ENCODE measurements at places on chromosomes 5 and 9.
A peak's percentile ranks its signal among the peaks of the same experiment; 100 is the strongest.

GRCh38 chr5:132054031-132054696, 6.3 kb upstream of the IL3 start:
- no peak for DNase-seq

GRCh38 chr9:16732546-16732945, 137.9 kb downstream of the BNC2 start:
- DNase-seq = no peak

- DNase-seq = no peak
These were observed 3.1 kb downstream of the BSPRY start for GRCh38 chr9:113352411-113352810.

GRCh38 chr9:133140174-133140505, 19.1 kb upstream of the RALGDS start:
- DNase-seq = no peak

DNA sequence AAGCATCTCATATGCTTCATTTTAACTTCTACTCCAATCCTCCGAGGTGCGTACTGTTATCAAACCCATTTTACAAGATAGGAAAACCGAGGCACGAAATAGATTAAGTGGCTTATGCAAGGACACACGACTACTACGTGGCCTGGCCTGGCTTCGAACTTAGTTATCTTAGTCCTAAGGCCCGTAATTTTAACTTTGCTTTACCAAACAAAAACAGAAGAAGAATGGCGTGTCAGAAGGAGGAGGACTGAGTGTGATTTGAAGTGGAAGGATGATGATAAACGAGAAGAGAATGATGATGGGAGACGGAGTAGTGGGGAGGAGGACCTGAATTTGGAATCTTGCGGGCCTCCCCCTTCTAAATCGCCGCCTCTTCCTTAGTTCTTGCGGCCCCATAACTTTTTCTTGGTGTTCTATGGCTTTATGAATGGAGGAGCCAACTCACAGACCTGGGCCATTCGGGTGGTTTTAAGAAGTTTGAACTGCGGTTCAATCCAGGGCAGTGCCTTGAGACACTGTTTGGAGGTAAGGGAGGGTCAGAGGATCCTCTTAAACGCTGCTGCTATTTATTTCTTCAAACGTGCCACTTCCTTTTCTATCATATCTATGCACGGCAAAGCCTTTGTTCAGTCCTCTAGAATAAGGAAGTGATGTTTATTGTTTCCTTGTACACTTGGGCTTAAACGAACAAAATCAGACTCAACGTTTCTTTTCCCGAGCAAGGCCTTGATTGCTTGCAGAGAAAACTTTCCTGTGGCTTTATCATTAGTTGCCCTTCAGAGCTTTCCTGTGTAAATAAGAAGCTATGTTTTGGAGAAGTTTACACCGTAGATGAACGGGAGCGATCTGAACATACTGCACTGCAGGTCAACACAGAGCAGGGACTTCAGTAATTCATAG, 795 bp downstream of the CNOT8 start:
- no peak for DNase-seq

GRCh38 chr9:90645721-90646120, 3.1 kb upstream of the DIRAS2 start:
- DNase-seq = no peak

- DNase-seq = no peak
These were observed 163.4 kb upstream of the FSTL4 start for GRCh38 chr5:133775584-133776304.

DNA sequence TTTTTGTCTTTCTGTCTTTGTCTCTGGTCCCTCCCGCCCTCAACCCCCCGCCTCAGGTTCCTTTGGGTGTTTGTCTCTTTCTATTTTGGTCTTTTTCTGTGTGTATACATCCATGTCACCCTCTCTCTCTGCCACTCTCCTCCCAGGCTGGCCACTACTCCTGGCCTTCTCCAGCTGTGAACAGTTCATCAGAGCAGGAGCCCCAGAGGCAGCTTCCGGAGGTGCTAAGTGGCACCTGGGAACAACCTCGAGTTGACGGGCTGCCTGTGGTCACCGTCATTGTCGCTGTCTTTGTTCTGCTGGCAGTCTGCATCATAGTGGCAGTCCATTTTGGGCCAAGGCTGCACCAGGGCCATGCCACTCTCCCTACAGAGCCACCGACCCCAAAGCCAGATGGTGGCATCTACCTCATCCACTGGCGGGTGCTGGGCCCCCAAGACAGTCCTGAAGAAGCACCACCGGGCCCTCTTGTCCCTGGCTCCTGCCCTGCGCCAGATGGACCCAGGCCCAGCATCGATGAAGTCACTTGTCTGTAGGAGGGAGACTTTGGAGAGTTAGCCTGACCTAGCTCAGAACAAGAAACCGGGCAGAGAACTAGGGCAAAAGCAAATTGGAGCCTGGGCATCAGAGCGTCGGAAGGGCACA, 1.7 kb downstream of the SMIM33 start:
- DNase-seq = no peak

DNA sequence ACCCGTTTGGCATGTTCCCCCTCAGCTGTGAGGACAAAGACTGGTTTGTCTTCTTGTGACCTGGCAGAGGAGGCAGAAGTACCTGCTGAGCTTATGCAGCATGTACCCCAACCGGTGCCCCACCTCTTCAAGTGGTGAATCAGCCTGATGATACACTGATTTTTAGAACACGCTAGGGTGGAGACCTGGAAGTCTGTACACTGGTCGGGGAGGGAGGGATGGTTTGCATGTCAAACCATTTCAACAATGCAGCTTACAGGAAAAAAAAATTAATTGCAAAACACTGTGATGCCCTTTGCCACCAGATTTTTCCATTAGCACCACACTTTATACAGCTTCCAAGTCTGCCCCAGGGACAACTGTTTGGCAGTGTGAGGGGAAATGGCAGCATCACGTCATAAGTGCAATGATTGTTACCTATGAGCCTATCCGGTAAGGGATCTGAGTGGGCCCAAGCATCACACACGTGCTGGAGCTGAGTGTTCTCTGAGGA, 155.1 kb upstream of the DMRT1 start:
- DNase-seq = no peak

GRCh38 chr9:31253800-31254762, 1130.4 kb upstream of the ACO1 start:
- no peak for DNase-seq

- peak; percentile 44 for DNase-seq
These were observed 246.5 kb downstream of the SYK start for GRCh38 chr9:91047993-91048607.

GRCh38 chr5:94969174-94969573, 315.7 kb downstream of the MCTP1 start:
- DNase-seq = no peak

- DNase-seq = no peak
These were observed 9.0 kb downstream of the GPSM1 start for GRCh38 chr9:136336156-136336870.

DNA sequence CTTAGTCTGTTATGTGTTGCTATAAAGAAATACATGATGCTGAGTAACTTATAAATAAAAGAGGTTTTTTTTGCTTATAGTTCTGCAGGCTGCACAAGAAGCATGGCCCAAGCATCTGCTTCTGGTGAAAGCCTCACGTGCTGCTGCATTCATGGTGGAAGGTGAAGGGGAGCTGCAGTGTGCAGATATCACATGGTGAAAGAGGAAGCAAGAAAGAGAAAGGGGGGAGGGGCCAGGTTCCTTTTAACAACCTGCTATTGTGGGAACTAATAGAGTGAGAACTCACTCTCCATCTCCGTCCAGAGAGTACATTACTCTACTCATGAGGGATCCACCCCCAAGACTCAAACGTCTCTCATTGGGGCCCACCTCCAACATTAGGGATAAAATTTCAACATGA, 12.5 kb upstream of the PARP8 start:
- no peak for DNase-seq

DNA sequence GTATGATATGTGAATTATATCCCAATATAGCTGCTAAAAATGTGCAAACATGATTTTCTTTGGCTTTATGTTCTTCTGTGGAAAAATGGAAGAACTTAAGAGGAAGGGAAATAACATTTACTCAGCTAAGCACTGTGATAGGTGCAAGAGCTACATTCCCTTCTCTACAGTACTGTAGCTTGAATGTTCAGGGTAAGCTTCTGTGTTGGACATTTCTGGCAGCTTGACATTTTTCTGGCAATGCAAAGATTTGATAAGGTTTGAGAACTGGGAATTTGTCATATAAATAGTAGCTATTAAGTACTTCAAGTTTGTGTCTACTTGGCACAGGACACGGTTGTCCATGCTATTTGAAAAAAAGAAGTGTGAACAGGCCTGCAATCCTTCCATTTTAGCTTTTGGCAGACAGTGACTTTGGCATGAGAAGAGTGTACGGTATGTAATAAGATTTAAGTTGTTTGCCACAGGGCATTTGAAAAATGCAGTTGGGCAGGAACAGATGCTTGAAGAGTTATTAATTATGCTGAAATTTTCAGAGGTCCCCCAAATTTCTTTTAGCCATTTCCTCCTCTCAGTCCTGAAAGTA, 77.6 kb downstream of the KIF4B start:
- peak; percentile 28 for DNase-seq

- no peak for DNase-seq
These were observed 368.4 kb downstream of the OSTF1 start for GRCh38 chr9:75456698-75457097.

DNA sequence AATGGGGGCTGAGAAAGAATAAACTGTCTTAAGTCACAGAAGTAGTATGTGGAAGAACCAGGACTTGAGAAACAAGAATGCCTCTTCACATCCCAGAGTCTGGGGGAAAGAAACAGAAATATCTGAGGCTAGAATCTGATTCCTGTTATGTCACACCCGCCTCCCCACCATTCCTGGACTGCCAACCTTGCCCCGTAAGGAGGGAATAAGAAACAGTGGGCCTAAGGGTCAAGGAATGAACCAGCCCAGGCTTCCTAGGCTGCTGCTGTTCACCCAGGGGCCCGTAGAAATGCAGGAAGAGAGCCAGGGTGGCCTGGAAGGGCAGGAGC, 4.3 kb downstream of the PCDH1 start:
- DNase-seq = no peak

DNA sequence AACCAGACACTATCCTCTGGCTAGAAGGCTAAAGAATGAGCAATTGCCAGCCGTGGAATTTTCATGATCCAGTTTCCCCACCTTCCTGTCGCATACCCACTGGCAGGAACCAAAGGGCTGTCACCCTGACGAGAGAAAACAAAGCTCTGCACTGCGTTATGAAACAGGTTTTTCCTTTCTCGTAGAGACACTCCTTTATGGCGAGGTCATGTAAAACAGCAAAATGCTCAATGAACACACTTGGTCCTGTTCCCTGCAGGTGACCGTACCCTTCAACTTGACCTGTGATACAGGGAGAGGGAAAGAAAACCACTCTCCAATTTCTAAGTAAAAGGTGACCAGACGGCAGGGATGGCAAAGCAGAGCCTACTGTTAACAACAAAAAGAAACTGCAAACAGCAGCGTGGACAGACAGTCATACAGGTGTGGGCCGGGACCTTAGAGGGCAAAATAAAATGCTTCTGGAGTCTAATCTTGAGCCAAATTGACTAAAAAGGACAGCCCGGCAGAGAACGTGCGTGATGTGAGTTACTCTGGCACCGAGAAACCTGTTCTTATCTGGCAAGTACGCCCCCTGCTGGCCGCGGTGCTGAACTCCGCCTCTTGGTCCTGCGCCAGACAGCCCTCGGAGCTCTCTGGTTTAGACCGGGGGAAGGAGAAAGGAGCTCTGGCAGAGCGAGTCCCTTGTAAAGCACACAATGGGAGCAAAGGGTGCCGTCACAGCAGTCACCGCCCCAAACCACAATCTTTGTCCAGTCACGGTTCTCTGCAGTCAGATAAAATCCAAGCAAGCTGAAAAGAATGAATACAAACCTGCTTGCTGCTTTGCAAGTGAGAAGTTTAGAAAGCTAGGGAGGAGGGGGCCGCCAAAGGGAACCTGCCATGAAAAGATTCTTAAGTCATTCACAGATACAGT, 98.9 kb downstream of the EFNA5 start:
- DNase-seq = peak; percentile 55

DNA sequence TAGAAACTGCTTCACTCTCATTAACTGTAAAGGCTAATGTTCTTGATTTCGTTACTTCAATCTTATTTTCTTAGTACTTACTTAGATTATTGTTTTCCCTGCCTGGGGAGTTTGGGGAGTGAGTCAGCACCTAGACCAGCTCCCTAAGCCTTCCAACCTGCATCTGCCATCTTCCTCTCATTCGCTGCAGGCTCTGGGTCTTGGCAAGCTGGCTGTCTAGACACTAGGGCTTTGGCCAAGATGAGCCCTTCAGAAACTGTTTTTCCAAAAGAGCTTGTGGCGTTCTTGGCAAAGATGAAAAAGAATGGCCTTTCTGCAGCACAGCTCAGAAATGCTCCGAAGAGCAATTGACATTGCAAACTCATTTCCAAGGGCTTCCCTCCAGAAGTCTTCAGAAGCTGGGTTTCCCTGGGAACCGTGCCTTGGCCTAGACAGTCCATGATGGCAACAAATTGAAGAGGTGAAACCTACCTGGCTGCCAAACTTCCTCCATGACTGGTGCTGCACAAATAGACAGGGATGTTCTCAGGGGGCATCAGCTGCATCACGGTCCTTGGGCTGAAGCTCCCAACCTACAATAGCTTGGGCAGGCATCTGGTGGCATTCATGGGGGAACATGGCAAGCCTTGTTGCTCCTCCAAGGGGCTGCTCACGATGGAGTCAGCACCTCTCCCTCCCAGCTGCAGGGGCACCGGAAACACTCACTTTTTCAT, 76.6 kb downstream of the NSUN2 start:
- no peak for DNase-seq

DNA sequence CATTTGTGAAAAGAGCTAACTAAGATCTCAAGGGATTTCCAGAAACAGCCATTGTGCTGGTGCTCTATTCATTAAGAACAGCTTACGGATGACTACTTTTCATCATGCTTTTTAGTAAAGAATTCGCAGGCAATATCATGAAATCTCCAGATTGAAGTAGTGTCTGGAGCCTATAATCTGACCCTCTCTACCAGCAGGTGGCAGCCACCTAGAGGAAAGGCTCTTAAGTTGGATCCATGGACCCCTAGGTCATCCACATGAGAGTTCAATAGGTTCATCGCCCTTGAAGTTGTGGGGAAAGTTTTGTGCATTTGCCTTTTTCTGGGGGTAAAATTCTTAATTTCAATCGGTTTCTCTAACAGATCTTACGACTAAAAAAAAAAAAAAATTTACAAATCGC, 82.3 kb downstream of the SLC1A3 start:
- DNase-seq = no peak

- DNase-seq = no peak
These were observed 262.7 kb downstream of the YTHDC2 start for GRCh38 chr5:113776168-113776567.

DNA sequence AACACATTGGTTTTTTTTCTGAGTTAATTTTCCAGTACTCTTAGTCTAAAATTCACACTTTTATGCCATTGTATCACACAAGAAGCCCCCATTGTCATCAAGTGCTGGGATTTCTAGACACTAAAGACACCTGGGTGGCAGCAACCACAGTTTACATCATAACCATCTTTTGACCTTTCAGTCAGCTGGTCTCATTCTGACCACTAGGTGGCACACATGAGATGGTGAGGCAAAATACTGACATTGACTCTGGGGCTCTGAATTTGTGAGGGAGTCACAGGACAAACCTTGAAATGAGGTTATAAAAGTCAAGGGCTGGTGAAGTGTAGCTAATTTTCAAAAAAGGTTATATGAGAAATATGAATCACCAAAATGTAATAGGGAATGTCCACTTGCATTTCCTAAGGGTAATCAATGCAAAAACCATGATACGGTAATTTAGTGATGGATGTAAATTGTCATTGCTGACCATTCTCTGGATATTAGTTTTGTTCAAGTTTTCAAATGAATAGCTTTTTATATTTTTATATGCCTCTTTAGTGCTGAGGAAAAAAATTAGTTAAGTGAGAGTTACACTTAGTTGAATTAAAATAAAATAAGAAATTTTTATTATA, 229.4 kb downstream of the DMAC1 start:
- peak; percentile 15 for DNase-seq
